Epithelial cell of esophagus (primary cell): ENCODE measurements at places on chromosomes 2 and 18.

- DNase-seq = no peak
Measured at GRCh38 chr18:11089931-11090715, 59.2 kb downstream of the PIEZO2 start.

- DNase-seq = no peak
Measured at GRCh38 chr2:219384859-219385258, 2.9 kb downstream of the DNPEP start.

GRCh38 chr2:120958623-120959366, 223.1 kb downstream of the GLI2 start:
- DNase-seq = peak; percentile 34

DNA sequence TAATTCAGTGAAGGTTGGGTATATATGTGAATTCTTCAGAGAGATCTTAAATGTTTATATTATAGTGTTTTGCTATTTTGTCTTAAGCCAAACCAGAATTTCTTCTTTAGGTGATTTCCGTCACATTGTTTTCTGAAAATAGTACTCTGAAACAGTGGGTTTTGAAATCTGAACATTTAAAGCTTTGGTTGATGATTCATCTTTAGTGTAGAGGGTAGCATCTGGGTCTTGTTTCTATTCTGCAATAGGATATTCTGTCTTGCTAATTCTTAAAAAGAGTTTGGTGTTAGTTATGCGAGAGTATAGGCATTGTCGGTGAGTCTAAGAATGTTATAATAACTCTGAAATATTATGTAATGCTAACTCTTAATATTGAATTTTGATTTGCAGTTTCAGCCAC, 69.6 kb upstream of the FAM237A start:
- peak; percentile 39 for DNase-seq

- DNase-seq = no peak
Measured at GRCh38 chr2:191917967-191918651, 71.2 kb upstream of the CAVIN2 start.

GRCh38 chr2:43846140-43846793, 7.5 kb downstream of the ABCG8 start:
- DNase-seq = no peak

DNA sequence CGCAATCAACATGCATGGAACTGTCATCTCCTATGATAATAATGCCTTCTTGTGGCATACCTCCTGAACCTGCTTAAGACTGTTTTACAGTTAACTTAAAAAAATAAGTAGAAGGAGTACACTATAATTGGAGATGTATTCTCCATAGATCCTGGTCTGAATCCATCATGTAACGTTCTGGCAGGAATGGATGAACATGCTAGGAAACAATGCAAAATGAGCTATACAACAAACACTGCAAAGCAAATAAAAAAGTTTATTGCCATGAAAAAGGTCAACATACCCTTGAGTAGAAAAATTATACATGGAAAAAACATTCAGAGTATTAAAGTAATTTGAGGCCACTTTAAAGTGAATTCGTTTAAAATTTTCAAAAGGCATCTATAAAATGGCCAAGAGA, 71.5 kb upstream of the SCN7A start:
- no peak for DNase-seq

DNA sequence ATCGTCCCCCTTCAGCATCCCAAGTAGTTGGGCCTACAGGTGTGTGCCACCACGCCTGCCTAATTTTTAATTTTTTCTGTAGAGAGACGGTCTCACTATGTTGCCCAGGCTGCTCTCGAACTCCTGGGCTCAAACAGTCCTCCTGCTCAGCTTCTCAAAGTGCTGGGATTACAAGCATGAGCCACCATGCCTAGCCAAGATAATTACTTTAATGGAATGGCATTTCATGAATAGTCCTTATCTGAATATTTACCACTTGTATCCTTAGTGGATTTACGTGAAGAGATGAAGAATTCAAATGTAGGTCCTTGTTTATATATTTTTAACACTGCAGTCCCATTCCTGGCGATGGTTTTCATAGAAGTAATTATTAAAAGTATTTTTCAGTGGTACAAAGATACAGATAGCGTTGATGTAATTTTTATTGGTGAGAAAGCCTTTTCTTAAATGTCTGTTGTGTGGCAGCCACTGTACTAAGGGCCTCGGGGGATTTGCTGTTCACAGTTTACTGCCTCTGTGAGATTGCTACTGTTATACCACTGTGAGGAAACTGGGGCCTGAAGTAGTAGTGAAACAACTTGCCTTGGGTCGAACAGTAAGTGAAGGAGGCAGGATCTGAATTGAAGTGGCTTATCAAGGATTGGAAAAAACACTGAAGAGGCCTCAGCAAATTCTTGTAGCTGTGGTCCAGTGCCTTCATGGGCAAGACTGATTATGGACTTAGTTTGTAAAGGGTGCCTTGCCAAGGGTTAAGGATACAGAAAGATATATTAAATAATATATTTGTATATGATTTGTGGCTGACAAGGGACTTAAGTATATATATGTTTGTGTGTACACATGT, 151.2 kb downstream of the PRPF40A start:
- no peak for DNase-seq

DNA sequence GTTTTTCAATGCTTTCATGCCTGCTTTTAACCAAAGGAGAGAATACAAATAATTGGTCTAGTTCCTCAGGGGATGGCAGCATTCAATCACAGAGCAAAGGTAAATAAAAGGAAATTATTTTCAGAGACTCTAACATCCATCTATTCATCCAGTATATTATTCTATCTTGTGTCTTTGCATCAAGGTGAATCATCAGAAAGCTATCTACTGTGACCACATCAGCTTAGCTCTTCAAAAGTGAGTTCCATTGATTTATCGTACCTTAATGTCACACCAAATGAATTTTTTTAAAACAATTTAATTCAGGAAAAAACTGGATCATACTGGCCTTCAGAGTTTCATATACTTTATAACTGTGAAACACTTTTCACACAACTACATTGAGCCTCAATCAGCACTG, 66.1 kb downstream of the CHN1 start:
- DNase-seq = peak; percentile 57

- no peak for DNase-seq
Measured at GRCh38 chr2:200713704-200714064, 98.0 kb upstream of the BZW1 start.

DNA sequence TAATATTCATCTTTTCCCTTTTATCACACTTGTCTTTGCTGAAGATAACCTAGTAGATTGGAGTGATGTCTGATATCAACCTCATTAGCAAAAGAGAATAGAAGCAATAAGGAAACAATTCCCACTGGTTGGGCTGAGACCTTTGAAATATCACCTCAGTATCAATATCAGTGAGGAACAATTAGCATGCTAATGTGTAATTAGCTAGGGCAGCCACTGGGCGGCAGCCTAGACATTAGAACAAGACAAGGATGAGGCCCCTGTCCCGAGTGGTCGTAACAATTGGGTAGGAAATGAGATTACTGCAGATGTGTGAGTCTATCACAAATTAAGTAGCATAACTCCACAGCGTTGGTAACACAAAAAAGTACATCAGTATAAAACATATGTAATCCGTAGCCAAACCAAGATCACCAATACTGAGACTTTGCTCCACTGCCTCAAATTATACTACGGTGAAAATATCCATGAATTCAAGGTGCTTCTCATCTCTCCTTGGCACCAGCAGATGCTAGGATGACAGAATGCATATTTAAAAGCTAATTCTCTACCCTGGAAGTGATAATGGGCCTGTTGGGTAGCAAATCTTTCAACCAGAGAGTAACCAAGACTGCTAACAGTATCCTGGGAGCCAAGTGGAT, 99.1 kb downstream of the ALPK2 start:
- peak; percentile 57 for DNase-seq

DNA sequence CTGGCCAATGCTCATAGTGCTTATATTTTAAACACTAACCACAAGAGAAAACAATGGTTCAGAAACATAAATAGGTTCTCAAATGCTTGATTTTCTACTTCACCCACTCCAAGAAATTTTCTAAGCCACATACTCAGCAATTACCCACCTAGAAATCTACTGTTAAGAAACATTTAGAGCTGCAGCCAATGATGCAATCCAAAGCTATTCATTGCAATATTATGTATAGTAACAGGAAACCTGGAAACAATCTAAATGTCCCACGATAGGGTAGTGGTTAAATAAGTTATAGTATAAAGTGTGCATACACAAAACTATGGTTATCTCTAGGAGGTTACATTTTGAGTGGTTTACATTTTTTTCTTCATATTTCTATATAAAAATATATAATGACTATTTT, 5.7 kb downstream of the FAM237A start:
- peak; percentile 4 for DNase-seq

DNA sequence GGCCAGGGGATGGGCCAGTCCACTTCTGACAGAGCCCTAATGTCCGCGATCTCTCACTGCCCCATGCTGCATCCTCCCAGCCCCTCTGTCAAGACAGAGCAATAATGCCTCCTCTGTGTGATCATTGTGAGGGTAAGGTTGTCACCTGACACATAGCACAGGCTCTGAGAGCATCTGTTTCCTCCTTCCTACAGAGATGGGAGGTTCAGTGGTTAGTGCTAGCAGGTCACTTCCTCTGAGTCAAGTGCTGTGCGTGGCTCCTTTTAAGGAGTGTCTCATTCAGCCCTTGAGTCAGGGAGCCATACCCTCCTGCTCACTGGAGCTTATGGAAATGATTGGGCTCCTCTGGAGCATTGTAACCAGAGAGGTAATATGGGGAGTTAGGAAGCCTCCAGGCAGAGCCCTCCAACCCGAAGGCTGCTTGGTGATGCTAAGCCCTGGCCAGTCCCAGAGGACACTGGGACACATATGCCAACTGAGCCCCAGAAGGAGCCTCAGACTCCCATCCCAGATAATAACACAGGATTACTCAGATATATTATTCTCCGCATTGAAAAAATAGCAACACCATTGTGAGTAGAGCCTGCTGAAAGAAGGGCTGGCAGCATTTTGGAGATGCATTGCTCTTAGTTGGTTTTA, 189.0 kb downstream of the GALNT1 start:
- peak; percentile 61 for DNase-seq

DNA sequence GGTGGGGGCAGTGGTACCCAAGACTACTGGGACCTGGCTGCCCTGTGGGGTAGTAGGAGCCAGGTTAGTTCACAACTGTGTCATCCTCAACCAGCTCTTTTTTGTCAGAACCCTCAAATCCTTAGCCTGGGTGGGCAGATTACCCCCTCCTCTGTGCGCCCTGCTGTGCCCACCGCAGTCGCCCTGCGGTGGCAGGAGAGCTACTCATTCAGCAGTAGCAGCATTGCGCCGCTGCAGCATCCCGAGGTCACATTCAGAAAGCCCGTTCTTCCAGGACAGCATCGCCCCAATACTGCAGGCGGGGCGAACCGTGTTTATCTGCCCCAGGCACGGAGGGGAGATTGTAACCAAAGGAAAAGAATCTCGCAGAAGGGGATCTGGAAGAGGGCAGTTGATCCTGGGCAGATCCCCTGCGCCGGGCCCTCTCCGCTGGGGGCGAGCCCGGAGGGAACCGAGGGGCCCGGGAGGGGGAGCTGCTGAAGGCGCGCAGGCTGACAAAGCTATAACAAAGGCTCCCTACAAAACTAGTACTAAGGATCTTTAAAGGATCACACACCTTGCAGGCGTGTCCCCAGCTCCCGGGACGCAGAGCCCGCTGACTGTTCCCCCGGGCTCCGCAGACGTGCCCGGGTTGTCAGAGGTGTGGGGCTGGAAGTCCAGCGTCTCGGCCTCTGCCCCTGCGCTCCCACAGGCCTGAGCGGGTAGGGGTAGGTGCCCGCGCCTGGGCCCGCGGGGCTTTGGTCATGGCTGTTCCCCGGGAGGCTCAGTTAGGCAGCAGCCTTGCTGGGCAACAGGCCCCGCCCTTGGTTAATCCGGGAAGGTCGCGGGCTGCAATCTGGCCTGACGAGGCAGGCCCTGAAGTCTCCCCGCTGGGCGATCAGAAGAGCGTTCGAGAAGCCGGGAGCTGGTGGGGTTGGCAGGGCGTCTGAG, 13.2 kb downstream of the POU3F3 start:
- DNase-seq = no peak

DNA sequence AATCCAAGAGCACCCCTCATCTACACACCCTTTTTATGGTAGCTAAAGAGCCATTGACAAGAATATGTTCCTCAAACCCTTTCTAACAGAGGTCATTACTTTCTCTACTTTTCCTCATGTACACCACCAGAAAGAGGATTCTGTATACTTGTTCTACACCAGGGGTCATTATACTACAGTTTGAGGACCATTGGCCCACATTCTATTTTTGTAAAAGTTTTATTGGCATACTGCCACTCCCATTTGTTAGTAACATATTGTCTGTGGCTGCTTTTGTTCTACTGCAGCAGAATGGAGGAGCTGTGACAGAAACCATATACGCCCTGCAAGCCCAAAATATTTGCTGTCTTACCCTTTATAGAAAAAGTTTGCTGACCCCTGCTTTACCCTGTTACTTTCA, 14.3 kb downstream of the HTR2B start:
- DNase-seq = no peak

DNA sequence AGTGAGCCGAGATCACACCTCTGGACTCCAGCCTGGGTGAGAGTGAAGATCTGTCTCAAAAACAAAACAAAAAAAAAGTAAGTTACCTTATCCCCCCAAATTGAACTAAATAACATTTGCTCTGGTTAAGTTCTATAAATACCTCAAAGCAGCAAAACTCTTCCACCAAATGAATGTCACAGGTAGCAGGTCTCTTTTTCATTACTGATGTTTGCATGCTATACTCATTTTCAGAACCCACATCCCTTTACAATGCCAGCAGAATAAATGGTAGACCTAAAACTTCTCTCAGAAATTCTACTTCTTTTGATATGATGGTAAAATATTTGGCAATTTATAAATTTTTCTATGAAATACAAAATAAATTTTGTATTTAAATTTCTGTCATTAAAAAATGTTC, 22.3 kb downstream of the INO80D start:
- DNase-seq = no peak

GRCh38 chr2:56449002-56449431, 265.2 kb downstream of the CCDC85A start:
- peak; percentile 66 for DNase-seq

DNA sequence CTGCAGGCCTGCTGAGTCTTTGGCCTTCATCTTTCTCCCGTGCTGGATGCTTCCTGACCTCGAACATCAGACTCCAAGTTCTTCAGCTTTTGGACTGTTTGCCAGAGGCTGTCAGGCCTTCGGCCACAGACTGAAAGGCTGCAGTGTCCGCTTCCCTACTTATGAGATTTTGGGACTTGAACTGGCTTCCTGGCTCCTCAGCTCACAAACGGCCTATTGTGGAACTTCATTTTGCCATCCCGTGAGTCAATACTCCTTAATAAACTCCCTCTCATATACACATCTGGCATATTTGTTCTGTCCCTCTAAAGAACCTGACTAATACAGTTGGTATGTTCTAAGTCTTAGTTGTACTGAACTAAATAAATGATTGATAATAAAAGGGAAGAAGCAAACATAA, 702.8 kb upstream of the LINC00305 start:
- no peak for DNase-seq

DNA sequence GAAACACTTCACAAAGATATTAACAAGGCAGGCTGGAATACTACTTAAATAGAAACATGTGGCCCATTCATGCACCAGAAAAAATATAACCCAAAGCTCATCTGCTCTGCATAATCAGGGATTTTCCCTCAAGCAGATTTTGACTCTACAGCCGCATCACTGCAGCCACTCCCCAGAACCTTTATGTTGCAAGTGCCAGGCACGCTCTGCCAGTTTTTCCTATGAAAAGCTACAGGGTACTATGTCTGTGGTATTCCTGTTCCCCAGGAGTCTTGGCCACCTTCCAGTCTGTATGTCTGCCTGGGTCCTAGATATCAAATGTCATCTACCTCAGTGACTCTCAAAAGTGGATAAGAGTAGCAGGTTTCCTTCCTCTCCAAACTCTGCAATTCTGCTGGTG, 3.8 kb downstream of the COA5 start:
- DNase-seq = peak; percentile 42
